ENCODE measurements at places on chromosomes 4 and X.

DNA sequence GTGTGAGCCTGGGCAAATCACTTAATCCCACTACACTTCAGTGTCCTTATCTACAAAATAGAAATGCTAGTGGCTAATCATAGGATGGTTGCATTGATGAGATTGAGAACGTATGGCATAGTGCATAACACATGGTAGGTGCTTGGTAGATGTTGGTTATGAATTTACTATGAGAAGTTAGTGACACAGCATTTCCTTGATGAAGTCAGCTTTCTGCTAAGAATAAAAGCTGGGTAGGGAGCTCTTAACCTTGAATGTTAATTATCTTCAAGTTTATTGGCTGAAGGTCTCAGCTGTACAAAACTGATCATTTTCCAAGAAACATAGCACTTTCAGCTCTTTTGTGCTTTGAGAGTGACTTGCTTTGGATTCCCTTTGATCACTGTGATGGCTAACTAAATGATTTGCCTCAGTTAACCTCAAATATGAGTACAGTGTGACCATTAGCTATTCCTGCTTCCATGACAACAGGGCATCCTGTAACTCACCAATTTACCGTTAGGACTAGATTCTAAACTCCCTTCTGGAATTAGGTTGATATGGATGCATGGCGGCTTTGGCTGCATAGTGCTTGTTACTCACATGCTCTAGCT is 17.8 kb downstream of the PDK3 start:
- DNase-seq = no peak

GRCh38 chrX:15146515-15146914 is 123.4 kb downstream of the ASB9 start:
- DNase-seq = no peak

DNA sequence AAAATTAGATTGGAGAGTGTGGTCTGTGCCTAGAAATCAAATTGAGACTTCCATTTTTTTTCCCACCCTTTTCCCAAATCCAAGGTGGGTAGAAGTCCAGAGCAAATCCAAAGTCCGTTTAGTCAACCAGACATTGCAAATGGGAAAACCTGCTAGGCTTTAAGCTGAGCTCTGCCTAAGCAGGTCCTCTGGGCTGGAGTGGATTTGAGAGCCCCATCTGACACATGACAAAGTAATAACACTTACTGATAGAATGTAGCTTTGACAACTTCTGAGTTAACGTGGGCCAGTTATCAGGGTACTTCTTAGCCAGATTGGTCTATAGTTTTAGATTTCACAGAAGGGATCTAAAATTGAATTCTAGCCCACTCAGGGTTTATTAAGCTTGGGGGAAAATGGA is 242.3 kb downstream of the GALNTL6 start:
- no peak for DNase-seq

DNA sequence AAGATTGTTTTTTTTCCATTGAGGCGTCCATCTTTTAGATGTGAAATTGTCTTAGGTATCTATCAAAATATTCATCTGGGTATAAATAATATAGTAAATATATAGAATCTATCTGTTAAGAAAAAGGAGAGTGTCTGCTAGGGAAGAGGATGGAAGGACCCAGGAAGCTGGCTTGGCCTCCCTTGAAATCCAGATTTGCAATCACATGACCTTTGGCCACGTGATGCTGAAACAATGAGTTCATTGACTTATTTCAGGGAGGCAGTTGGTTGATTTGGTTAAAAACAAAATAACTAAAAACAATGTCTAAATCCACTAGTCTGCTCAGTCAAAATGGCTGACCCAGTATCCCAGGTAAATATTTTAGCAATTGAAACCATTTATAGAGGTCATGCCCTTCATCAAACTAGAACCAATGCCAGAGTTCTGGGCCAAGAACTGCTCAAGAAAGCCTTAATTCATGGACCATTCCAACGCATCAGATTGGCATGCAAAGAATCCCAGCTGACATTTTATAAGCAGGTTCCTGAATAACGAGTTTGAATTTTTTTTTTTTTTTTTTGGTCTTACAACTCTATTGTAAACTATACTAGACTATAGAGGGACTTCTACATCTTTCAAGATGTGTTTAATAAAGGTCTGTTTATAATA is 172.7 kb downstream of the MID1 start:
- DNase-seq = no peak

DNA sequence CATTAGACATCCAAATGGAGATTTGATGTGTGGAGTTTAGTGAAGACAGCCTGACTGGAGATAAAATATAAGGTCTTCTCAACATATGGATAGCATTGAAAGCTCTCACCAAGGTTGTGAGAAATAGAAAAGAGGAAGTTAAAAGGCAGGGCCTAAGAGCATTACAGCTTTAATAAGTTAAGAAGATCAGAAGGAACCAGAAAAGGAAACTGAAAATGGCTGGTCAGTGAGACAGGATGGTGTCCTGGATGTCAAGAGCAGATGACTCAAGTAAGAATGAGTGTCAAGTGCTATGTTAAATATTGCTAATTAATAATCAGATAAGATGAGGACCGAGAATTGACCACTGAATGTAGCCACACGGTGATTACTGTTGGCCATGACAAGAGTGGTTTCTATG is 642.9 kb downstream of the STPG2 start:
- no peak for DNase-seq

- DNase-seq = no peak
Measured at GRCh38 chrX:44945736-44946135, 72.7 kb downstream of the KDM6A start.

Measured in 8988T (cell line).